Right renal cortex interstitium (tissue), 3 donors: ENCODE measurements at places on chromosomes 12 and 14.

- DNase-seq, result no peak
Measured at GRCh38 chr12:29405561-29405960, 24.6 kb upstream of the ERGIC2 start.

DNA sequence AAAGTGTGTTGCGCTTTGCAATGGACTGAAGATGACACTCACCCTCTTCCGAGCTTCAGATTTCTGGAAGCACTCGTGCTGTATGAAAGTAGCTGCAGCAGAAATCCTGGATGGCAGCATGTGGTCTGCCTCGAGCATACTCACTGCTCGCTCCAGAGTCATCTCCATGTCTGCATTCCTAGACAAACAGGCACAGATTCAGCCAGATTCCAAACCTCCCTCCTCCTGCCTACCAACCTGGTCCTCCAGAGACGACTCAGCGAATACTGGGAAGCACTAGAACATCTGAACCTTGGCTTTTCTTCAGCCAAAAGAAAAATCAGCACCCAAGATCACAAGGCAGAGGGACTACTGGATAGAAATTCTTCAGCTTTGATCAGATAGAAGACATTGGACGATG is 27.7 kb downstream of the PKP2 start:
- no peak for DNase-seq

DNA sequence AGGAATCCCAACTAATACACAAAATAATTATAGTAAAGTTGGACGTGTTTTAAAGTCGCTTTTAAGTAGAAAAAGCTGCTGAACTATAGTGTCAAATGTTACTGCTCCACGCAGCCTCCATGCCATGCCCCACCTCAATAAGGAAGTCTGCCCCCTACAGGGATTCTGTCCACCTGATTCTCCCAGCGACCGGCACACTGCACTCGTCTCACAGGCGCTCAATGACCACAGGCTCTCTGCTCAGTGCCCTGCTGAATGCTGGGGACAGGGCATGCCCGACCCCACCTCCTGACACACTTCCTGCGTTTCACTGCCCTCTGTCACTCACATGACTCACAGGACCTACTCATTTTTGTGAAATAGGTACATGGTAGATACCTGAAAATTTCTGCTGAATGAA is 48.9 kb downstream of the BDKRB1 start:
- DNase-seq, result no peak

DNA sequence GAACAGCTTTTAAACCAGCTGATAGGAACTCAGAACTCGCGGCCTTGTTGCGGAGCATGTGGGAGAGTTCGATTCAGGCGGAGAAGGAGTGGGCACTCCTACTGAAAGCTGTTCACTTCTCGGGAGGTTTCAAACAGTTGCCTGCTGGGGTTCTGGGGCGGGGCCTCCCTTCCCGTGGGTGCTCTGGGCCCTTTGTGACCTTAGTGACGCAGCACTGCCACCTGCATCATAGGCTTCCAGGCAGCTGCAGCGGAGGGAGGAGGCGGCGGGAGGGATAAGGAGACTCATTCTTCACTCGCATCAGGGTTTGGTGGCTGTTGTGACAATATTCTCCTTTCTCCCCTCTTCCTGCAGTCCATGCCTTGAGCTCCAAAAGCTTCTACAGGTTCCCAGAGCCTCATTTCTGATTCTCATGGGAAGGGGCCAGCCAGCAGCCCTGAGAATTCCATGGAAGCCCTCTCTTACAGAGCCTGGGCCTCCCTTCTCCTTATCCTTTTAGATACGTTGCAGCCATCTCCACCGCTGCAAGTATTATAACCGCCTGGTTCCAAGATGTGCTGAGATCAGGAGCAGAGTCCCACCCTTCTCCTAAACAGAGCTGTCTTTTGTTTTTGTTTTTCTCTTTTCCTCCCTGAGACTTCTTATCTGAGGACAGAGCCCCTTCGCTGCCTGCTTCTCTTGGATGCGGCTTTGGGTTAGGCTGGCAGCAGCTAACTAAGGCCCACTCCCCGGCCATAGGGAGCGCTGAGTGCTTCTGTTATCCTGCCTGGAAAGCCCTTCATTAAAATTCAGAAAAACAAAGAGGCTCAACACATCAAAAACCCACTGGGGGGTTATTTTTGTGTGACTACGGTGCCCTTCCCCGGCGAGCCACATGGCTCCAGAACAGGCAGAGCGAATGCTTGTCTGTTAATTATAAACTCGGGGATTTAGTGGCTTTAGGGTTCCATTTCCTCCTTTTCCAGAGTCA is 67.6 kb upstream of the GPATCH2L start:
- no peak for DNase-seq

DNA sequence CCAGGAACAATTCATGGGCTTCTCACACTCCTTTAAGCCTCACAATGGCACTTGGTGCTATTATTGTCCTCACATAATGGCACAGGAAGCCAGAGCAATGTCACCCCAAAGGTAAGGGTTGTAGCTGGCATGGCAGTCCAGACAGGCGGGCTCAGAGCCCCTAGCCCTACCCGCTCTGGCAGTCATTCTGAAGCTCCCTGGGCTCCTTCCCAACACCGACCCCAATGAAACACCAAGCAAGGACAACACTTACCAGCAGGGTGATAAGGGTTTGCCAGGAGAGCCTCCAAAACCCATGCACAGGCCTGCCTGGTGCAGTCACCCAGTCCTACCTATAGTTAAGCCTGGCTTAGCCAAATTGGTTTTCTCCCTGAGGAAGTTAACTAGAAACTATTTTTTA is 30.8 kb downstream of the MAX start:
- no peak for DNase-seq

GRCh38 chr12:89909753-89910152 is 201.1 kb upstream of the ATP2B1 start:
- DNase-seq, result no peak

- no peak for DNase-seq
Measured at GRCh38 chr14:95832012-95832411, 44.6 kb upstream of the TUNAR start.

DNA sequence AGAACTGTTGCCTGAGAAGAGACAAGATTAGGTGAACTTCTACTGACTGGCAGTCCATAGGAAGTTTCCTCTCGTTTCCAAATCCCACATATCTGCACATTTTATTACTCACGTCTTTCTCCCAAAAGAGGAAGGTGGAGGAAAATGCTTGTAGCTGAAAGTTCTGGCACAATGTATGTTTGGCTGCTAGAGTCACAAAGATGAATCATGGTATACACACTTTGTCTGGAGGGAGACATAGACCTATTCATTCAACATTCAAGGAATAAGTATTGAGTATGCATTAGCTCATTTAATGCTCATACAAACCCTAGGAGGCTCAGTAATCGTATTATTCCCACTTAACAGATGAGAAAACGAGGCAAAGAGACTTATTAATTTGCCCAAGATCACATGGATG is 291.8 kb downstream of the FOXN3 start:
- no peak for DNase-seq

GRCh38 chr12:123445388-123446332 is 9.2 kb upstream of the RILPL2 start:
- no peak for DNase-seq
